GM12865 (cell line): ENCODE measurements at places on chromosomes 16 and 17.

GRCh38 chr16:64751906-64752305, 370.0 kb downstream of the CDH11 start:
- DNase-seq, result no peak

- DNase-seq, result no peak
Observed at GRCh38 chr16:84825896-84826557, 6.2 kb downstream of the CRISPLD2 start.

GRCh38 chr17:73546114-73546513, 98.1 kb downstream of the SDK2 start:
- DNase-seq, result no peak

- DNase-seq, result peak; percentile 71
Observed at GRCh38 chr16:58025351-58026138, at the start of gene MMP15. Gene MMP15 (plus strand): TSS chr16:58025754. CDS start chr16:58026351, 597 bp downstream.

- no peak for DNase-seq
Observed at GRCh38 chr17:82366749-82367148, 4.8 kb upstream of the UTS2R start.

GRCh38 chr16:30398661-30399434, 3.6 kb downstream of the ZNF48 start:
- DNase-seq, result no peak

- no peak for DNase-seq
Observed at GRCh38 chr17:47996201-47996600, 25.3 kb downstream of the CDK5RAP3 start.

DNA sequence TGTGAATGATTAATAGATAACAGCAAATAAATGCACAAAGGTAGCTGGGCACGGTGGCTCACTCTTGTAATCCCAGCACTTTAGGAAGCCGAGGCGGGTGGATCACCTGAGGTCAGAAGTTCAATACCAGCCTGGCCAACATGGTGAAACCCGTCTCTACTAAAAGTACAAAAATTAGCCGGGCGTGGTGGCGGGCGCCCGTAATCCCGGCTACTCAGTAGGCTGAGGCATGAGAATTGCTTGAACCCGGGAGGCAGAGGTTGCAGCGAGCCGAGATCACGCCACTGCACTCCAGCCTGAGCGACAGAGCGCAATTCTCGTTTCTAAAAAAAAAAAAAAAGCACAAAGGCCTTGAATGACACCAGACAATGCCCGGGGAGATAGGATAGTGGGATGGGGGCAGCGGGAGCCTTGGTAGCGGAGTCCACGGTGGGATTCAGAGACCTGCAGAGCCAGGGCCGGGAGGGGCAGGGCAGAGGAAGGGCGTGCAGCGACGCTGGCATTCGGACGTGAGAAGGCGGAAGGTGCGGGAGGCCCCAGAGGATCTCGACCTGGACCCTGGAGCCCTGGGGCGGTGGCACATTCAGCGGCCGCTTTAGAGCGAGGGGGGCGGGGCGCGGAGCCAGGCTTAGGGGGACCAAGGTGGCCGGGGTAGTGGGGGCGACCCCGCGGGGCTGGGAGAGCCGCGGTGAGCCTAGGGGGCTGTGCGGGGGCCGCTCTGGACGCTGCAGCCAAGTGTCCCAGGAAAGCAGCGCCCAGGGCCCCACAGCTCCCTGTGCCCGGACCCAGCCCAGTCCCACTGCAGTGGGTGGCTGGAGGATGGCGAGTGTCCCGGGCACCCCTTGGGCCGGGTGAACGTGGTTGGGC, 999 bp upstream of the FLYWCH2 start:
- DNase-seq, result peak; percentile 47

DNA sequence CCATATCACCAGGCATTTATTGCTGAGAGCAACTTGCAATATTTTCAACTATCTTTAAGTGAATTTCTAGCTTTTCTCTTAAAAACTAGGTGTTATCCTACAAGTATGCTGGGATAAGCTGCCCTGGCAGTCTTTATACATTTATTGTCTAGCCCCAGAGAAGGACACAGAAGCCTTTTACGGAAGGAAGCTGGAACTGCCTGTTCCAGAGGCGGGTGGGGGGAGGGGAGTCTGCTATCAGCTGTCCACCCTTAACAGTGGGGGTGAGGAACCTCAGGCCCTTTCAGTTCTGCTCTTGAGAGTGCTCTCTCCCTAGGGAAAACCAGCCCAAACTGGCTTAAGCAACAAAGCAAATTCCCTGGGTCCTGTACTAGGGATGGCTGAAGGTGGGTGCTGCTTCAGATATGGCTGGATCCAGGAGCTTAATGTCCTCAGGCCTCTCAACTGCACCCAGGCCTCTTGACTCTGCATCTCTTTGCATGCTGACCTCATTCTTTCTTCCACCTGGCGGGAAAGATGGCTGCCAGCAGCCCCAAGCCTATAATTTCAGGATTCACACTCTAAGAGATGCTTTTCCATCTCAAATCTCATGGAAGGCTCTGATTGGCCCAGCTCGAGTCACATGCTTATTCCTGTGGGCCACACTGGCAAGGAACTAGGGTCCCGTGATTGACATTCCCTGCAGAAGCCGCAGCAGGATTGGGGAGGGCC, 16.6 kb downstream of the NAGPA start:
- DNase-seq, result no peak

GRCh38 chr16:63457869-63458268, 1421.6 kb upstream of the CDH8 start:
- no peak for DNase-seq

- DNase-seq, result no peak
Observed at GRCh38 chr16:74867281-74867849, 92.7 kb upstream of the FA2H start.
